ENCODE measurements at places on chromosomes 4 and X.

DNA sequence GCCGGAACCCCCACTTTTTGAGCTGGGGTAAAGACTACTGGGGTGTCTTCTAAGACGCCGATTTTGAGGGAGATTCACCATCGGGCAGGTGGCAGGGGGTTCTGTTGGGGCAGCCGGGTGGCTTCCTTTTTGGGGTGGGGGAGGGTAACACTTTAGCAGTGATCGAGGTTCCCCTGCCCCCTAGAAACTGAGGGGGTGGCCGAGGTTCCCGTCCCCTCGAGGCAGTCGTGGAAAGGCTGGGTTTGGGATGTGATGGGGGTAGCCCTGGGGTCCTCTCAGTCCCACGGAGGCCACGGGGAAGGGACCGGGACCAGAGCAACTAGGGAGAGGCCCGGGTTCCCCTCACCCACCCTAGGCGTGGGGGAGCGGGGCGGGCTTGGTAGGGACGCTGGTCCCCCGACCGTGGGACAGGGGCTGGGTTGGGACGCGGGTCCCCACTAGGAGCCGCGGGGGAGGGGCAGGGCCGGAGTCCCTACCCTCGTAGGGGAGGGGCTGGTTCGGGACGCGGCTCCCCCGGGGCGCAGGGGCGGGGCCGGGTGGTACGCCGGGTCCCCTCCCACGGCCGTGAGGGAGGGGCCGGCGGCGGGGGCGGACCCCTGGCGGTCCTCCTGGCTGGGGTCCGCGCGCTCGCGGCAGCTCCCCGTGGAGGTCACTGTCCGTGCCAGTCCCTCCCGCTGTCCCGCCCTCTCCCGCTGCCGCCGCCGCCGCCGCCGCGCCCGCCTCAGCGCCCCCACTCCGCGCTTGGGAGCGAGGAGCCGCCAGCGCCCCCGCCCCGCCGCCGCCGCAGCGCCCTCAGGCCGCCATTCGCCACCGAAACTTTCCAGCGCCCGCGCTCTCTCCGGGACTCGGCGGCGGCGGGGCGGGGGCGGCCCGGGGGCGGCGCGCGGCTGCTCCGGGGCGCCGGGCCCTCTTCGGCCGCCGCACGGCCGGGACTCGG is at the start of gene TBL1X:
Gene TBL1X (plus strand): TSS at position 624 of the 937 bp plus-strand sequence. CDS start 188,529 bp downstream, outside the sequence.
- peak; percentile 21 for DNase-seq

GRCh38 chr4:111648056-111648455 is 497.2 kb upstream of the FAM241A start:
- no peak for DNase-seq

- no peak for DNase-seq
These were observed 96.4 kb downstream of the EMCN start for GRCh38 chr4:100421361-100421978.

DNA sequence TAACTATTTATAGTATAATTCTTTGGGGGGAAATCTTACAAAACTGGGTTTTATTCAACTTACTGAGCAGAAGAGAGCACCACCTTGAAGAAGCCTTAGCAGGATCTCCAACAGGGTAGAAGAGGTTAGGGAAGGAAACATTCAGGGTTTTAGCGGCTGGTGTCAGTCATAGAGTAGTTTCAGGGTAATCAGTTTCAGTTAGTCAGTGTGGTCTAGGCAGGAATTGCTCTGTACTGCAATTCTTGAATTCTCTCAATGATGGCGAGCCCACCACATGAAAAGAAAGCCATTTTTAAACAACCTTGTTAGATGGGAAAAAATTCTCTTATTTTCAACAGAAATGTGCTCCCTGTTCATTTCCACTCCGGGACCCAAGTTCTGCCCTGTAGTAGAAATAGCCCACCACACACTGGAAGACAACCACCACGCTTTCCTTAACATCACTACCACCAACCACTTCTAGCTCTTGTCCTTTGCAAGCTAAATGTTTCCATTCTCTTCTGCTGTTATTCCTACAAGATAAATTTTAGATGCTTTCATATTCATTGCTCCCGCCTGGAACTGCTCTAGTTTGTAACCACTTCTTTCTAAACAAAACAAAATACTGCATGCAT is 25.9 kb downstream of the COL25A1 start:
- DNase-seq: no peak

- no peak for DNase-seq
These were observed 3.7 kb upstream of the MAEA start for GRCh38 chr4:1285790-1286553.

GRCh38 chr4:181281451-181281850 is 961.8 kb upstream of the TENM3 start:
- no peak for DNase-seq

DNA sequence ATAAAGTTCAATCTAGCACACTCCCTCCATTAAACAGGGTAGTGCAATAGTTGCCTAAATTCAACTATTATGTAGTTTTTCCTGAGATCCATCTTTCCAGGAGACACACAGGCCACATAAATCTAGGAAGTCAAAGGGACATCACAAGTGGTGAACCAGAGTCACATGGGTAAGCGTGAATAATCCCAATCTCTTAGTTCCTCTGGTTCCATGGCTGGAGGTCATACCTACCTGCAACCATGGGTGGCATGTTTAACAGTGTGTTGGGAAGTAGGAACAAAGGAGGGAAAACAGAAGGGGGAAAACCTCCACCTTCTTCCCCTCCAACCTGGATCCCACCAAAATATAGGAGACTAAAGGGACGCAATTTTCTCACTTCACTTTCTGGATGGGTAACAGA is 2651.6 kb downstream of the ARAP2 start:
- DNase-seq: no peak

DNA sequence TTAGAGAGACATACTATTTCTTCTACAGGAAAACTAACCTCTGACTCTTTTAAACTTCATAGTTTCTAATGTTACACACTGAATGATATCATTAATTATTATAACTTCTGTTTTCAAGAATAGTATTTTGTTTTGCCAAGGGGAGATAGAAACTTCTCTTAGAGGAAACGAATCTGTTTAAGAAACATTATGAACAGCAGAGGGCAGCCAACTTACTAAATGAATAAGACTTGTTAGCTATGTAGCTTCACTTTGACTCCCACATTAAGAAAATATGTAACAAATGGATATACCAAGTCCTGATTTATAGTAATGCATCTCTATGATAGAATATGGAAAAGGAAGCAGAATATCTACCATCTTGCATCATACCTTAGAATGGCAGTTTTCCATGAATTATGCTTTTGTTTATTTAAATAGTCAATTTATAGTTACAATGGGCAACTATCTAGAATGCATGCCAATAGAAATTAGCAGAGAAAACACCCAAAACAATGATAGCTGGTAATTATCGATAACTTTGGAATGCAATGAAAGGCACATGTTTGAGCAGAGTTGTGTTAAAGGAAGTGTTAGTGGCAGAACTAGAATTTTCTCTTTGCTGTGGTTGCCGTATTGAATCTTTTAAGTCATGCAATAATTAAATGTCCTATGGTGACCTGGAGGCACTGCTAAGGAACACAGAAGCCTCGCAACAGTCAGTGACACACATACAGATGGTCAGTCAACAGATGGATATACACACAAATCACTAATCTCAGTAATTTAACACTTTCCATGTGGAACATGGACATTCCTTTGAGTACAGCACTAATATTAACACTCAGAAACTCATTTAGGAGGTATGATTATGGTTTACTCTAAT is 105.7 kb upstream of the PDLIM3 start:
- DNase-seq: no peak

GRCh38 chr4:85474818-85475630 is at the start of gene ARHGAP24:
ARHGAP24 (plus strand) TSS chr4:85475150.
- peak; percentile 1 for DNase-seq

GRCh38 chr4:98467627-98468072 is 190.8 kb downstream of the TSPAN5 start:
- DNase-seq: peak; percentile 19

DNA sequence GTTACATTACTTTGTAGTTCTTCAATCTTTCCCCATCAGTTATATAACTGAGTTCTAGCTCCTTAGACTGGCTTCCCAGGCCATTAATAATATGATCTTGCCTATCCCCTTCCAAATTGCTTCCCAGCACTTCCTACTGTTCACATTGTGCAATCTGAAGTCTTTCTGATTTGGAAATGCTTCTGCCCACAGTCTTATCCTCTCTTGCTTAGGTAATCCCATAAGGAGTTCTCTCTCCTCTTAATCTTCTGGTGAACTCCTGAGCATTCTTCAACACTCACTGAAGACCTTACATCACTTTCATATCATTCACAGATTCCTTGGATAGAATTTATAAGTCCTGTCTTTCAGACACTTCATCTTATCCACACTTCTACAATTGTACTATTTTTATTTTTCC is 132.7 kb upstream of the TTC29 start:
- no peak for DNase-seq

- DNase-seq: no peak
These were observed 49.7 kb upstream of the PABPC4L start for GRCh38 chr4:134251322-134251721.

- DNase-seq: no peak
These were observed 82.3 kb downstream of the NWD2 start for GRCh38 chr4:37326852-37327251.

DNA sequence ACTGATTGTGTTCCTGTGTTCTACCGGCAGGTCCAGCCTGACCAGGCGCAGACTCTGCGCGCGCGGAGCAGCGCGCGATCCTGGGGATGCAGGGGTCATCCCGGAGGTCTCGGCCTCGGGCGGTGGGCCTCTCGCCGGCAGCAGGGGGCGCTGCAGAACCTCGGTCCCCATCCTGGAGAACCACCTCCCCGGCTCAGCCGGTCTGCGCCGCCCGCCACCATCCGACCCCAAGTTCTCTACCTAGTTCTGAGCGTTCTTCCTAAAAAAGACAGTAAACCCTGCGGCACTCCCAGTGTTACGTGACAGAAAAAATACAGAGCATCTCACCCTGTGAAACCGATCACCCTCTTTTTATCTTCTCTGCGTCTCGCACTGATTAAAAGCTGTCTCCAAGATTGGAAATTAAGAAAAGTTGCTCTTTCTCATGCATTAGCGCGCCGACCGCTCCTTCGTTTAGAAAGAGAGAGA is 1.6 kb downstream of the TRPC3 start:
- DNase-seq: peak; percentile 67

- DNase-seq: no peak
These were observed 19.8 kb downstream of the GBA3 start for GRCh38 chr4:22712529-22712928.

DNA sequence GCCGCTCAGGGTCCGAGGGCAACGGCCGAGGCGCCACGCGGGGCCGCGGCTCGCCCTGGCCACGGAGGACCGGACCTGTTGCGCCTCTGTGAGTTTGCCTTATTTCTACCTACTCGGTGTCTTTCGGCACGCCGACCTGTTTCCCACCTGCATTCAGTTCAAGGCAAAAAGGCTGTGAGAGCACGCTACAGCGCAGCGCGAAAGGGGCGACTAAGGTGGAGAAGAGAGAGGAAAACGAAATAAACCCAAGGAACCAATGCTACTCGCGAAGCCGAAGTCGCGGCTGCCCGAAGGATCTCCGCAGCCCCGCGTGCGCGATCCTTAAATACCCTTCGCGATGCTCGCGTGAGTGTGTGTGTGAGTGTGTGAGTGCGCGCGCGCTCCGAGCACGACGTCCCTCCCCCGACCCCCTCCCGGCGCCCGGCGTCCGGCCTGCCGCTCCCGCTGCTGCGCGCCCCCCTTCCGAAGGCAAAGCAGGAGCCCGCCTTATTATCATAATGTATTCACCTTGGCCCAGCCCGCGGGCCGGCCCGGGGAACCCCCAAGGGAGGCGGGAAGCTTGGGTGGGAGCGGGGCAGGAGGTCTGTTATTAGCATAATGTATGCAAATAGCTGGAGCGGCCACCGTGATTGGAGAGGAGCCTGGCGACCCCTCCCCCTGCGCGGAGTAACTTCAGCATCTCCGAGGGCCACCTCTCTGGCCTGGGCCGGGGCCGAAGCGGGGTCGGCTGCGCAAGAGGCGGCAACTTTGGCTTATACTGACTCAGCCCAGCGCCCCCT is at the start of gene COL25A1:
Gene COL25A1 (minus strand): TSS at position 298 of the 779 bp plus-strand sequence.
- DNase-seq: no peak
